Activated CD8-positive, alpha-beta memory T cell treated with anti-CD3 and anti-CD28 coated beads for 4 hours (primary cell): ENCODE measurements at places on chromosomes 2 and 18.

GRCh38 chr2:220192994-220193753, 565.7 kb downstream of the SLC4A3 start:
- DNase-seq = no peak

DNA sequence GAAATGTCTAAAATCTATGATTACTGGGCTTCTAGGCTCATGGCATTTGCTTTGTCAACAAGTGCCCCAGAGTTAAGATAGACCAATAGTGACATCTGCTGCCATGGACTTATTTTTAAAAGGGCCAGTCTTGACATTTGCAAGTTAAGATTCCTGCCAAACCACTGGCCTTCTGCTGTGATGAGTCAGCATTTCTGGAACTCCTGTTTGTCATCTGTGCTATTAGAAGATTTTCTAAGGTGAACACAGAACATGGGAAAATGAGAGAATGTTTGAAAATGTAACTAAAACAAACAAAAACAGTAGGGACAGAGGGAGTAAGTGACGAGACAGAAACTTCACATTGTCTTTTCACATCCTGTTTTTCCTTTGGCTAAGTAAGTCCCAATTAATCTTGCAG, 93.7 kb upstream of the WDR75 start:
- no peak for DNase-seq

GRCh38 chr2:74585406-74586185, 31.1 kb downstream of the DOK1 start:
- DNase-seq = no peak

- DNase-seq = no peak
Measured at GRCh38 chr2:216944733-216945132, 84.9 kb upstream of the TNP1 start.

DNA sequence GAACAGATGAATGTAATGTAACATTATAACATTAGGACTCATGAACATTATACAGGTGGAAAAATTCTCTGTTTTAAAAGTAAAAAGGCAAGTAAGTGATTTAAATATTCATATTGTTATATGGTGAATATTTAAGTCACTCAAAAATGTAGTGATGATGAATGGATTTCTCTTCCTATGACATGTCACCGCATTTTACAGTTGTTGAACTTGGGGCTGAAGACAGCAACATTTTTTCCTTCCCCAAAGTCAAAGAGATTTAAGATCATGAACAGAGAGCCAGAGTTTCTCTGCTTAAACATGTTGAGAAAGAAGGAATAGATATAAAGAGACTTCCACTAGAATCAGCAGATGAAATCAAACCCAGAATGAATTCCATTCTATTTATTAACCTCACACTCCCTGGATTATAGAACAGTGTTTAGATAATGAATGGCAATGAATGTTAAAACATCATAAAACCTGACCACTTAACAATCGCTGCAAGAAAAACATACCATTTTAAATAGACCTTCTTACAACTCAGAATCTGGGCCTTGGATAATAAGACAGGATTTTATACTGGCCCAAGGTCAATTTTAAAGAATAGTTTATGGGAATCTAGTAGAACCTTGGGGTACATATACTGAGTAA, 163.6 kb upstream of the SIX2 start:
- DNase-seq = no peak

DNA sequence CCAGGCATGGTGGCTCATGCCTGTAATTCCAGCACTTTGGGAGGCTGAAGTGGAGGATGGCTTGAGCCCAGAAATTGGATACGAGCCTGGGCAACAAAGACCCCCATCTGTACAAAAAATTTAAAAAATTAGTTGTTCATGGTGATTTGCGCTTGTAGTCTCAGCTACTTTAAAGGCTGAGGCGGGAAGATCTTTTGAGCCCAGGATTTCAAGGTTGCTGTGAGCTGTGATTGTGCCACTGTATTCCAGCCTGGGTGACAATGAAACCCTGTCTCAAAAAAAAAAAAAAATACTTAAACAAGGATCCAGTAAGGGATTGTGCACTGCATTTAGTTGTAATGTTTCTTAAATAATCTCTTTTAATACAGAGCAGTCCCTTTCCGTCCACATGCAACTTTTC, 21.6 kb downstream of the HAT1 start:
- DNase-seq = no peak
